ENCODE measurements at places on chromosomes 11 and 22. TPM values are rescaled to one million over a fixed set of nuclear protein-coding genes. Genes with fewer than 3 reads are reported as not detected.

The RASGRP2 gene
- 1.3 TPM for total RNA-seq

The MIF gene
- 331 TPM for total RNA-seq

The ZBED4 gene
- total RNA-seq, result 8.7 TPM

The TMPRSS6 gene
- not detected for total RNA-seq

The TSSK2 gene
- not detected for total RNA-seq

The OR52I2 gene
- not detected for total RNA-seq

The PRODH gene
- total RNA-seq, result not detected

The PAAF1 gene
- total RNA-seq, result 2.2 TPM

The OR51B4 gene
- not detected for total RNA-seq

The OR5AN1 gene
- total RNA-seq, result not detected

The DTX4 gene
- total RNA-seq, result 8.7 TPM

The CTTN gene
- 174 TPM for total RNA-seq

The CFAP300 gene
- total RNA-seq, result not detected

The CRYBB3 gene
- total RNA-seq, result under 0.01 TPM

The ELFN2 gene
- total RNA-seq, result under 0.01 TPM

The PLAAT3 gene
- total RNA-seq, result 56.2 TPM

The BATF2 gene
- total RNA-seq, result 0.44 TPM

The SYTL2 gene
- 0.20 TPM for total RNA-seq

The NUDT8 gene
- total RNA-seq, result 7.1 TPM

The NXPE4 gene
- total RNA-seq, result not detected

The SART1 gene
- total RNA-seq, result 25.7 TPM

The MRPL11 gene
- total RNA-seq, result 30.9 TPM

The C11orf42 gene
- total RNA-seq, result not detected

The PTPRCAP gene
- total RNA-seq, result not detected

The NPTXR gene
- under 0.01 TPM for total RNA-seq

The GLYAT gene
- not detected for total RNA-seq

The SHANK2 gene
- under 0.01 TPM for total RNA-seq

The TBX10 gene
- total RNA-seq, result not detected

The OR2D2 gene
- not detected for total RNA-seq

The ARHGAP42 gene
- total RNA-seq, result 7.1 TPM

The RGL4 gene
- total RNA-seq, result not detected

The MRPL21 gene
- total RNA-seq, result 73.8 TPM

Measured in lung microvascular endothelial cell (primary cell).